ENCODE measurements at places on chromosomes 11 and 22. TPM values are rescaled to one million over a fixed set of nuclear protein-coding genes. Genes with fewer than 3 reads are reported as not detected.
A peak's percentile ranks its signal among the peaks of the same experiment; 100 is the strongest.

FOLR1 gene
- total RNA-seq, result not detected

GGTLC2 gene
- total RNA-seq, result not detected

ST14 gene
- not detected for total RNA-seq

GNAZ gene
- total RNA-seq, result 0.89 TPM

DDX25 gene
- 0.32 TPM for total RNA-seq

WBP2NL gene
- 4.3 TPM for total RNA-seq

GAS2L1 gene
- total RNA-seq, result 0.79 TPM

DNA sequence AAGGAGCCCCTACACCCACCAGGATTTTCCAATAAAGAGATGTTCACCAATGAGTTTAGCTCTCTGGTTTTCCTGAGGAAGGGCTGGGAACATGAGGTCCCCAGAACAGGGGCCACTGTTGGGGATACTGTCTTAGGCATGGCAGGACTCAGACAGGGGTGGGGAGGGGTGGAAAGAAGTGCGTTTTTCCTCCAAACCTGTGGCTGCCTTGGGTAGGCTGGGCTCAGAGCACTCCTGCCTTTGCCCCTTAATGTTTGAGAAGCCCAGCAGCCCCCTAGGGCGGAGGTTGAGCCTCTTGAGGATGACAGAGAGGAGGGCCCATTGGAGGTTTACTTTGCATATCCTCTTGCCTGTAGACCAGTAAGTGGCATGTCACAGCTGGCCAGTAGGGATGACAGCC lies 10.6 kb downstream of the MTFP1 start:
- no peak for DNase-seq

GRCh38 chr11:69803604-69804218 lies 15.5 kb downstream of the FGF3 start:
- no peak for DNase-seq

DNA sequence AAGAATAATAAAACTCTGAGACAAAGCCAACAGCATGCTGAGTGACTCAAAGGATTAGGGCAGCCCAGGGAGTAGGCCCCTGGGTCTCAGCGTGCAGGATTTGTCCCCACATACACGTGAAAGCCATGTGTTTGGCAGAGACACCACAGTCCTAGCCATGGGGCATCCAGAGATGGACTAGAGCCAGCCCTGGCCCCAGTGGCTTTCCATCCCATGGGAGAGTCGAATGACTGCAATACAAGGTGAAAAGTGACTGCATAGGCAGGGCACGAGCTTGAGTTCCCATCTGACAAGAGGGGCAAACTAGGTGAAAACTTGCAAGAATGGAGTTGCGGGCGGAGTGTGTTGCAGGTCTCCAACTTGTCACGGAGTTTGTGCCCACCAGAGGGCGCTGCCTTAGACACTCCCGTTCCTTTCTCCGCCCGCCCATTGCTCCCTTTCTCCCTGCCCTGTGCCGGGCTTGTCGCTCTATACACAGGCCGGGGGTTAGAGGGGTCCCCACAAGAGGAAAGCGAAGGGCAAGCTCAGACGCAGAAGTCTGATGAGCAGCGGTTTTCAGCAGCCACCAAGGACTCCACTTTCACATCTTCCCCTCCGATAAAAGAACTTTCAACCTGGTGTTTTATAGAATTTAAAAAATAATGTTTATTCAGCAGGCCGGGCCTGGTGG lies 24.2 kb downstream of the TSKU start:
- peak; percentile 75 for DNase-seq

- no peak for DNase-seq
These were observed 11.3 kb downstream of the MUC5B start for GRCh38 chr11:1234054-1234720.

DNA sequence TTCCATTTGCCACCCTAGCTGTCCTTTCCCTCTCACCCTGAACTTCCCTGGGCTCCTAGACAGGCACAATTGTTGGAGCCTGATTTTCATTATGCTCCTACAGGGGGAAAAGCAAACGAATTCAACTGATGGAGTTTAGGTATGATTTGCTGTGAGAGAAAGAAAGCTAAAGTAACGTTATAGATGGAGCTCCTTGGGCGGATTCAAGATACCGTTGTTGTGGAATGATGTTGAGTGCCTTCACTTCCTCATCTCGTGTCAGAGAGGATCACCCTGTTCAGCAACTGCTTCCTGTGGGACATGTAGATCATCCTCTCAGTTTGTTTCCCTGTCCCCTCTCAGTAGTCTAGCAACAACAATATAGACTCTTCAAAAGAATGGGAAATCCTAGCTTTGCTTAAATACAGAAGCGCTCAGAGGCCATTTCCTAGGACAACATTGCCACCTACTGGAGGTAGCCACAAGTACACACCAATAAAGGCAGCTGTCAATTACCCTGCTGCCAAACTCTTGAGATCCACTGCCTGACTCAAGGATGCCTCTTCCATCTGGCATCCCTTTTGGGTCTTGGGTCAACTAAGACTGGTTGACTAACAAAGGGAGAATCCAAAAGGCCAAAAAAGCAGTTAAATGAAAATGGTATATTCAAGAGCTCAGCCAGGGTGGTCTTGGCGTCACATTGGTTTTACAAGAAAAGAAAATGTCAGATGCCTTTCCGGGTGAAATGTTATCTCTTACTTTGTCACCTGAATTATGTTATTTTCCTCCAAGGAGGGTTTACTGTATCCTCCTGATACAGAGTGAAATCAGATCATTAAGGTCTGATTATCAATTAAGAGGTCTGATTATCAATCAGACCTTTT lies 13.5 kb upstream of the DTX4 start:
- DNase-seq, result peak; percentile 71

DNA sequence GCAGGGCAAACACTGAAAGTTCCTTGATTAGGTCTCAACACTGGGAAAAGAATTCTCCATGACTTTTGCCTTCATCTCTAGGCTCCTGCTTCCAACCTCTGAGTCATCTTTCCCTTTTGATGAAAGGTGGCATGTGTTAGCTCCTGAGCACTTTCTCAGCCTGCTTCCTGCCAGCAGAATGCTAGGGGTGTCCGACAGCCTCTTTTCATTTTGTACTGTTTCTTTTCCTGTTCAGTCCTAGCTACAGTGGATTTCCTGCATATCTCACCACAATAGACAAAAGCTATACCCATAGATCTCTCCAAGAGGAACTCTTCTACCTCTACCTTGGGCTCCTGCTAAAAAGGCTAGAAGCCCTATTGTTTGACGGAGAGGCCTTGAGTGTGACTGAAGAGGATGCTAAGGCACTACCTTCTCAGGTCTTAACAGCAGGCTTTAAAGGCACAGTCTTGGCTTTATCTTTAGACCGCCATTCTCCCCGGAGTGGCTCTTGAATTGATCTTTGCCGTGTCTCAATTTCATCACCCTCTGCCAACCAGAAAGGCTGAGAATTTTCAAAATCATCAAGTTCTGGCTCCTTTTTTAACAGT lies 145.5 kb downstream of the RBFOX2 start:
- DNase-seq, result no peak

DNA sequence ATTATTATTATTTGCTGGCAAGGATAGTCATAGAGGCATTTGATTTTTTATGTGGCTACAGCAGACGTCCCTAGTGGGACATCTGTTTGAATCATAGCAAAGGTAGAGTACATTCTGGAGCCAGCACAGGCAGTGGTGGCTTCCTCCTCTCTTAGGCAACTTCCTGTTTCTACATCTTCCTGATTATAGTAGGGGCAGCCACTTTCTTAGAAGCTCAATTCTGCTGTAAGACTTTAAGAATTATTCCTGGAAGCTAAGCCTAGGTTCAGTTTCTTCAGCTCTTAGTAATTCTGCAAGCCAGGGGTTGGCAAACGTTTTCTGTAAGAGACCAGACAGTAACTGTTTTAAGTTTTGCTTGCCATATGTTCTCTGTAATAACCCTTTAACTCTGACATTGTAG lies 129.3 kb upstream of the TENM4 start:
- no peak for DNase-seq

DNA sequence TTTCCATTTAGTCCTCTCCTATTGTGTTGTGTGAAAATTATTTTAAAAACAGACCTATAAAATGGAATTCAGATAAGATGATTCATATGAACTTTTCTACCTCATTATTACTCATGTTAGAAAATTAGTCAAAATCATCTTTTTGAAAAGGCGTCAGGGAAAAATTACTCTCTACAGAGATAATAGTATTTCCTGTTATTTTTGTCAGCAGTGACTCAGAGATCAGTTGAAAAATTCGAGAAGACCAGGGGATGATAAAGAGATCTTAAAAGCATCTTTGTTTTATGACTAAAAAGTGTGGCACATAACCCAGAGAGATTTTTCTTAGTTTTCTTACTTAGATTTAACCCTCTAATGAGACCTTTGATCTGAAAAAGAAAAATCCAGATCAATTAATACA lies 157.9 kb upstream of the CARD18 start:
- no peak for DNase-seq

DNA sequence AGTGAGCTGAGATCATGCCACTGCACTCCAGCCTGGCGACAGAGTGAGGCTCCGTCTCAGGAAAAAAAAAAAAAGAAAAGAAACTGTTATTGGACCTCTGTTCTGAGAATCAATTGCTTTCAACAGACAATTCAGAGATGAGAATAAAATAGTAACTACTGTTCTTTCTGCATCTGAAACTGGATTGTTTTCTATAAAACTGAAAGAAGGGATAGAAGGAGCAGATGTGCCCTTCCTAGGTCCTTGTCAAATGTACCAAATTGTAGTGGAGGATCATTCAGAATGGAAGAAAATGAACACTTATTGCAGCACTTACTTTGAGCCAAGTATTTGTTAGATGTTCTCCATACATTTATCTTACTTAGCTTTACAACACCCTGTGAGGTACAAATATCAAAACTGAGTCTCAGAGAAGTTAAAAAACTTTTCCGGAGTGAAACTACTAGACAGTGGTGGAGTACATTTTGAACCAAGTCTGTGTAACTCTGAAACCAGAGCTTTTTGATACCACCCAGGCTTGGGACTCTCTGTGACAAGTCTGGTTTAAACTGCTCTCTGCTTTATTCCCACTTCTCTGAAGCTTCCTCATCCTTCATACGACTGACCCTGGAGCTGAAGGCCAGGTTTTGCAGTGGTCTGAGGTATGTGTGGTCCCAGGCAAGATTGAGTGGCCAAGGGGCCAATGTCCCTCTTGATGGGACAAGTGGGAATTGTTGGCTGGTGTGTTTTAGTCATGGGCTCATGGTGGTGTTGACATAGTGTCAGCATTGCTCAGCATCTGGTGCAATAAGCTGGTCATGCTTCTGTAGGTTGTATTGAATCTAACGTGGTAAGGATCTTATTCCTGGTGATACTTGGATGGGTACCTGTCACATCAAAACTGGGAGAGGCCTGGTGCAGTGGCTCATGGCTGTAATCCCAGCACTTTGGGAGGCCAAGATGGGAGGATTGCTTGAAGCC lies 48.2 kb upstream of the CCDC134 start:
- DNase-seq, result no peak

DNA sequence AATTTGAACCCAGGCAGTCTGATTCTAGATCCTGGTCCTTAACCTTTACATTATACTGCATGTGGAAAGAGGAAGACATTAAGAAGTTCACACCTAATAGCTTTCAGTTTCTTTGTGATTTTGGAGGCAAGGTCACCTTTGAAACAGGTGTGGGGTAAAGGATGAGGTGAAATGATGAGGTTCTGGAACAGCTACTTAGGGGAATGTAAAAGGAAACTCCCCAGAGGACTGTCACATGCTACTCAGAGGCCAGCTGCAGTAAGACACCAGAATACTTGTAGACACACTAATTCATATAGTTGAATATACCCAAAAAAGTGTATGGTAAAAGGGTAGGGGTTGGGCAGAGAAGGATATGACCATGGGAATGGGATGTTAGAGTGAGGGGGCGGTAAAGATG lies 5.4 kb downstream of the APIP start:
- DNase-seq, result no peak

- DNase-seq, result no peak
These were observed 158.4 kb upstream of the NARS2 start for GRCh38 chr11:78733031-78733430.

DNA sequence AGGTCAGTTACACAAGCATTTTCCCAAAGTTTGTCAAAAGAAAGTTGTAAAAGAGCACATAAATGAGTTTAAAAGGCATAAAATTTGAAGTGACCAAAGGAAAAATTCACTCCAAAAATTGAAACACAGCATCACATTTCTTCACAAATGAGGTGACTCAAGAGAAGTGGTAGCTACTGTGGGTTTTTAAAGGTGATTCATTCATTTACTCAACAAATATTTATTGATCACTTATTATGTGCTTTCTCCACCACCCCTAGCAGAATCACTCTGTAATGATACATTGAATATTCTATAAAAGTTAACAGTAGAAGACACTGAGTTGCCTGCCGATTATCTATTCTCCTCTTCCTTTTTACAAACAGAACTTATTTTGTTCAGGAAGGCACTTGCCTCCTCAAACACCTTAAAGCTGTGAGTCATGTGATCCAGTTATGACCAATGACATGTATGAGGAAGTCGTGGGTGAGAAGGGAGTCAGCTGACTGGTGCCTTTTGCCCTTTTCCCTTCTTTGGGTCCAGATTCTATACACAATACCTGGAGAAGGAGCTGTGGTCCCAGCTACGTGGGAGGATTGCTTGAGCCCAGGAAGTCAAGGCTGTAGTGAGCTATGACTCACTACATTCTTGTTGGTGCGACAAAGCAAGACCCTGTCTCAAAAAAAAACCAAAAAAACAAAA lies 67.7 kb upstream of the CLNS1A start:
- peak; percentile 36 for DNase-seq

DNA sequence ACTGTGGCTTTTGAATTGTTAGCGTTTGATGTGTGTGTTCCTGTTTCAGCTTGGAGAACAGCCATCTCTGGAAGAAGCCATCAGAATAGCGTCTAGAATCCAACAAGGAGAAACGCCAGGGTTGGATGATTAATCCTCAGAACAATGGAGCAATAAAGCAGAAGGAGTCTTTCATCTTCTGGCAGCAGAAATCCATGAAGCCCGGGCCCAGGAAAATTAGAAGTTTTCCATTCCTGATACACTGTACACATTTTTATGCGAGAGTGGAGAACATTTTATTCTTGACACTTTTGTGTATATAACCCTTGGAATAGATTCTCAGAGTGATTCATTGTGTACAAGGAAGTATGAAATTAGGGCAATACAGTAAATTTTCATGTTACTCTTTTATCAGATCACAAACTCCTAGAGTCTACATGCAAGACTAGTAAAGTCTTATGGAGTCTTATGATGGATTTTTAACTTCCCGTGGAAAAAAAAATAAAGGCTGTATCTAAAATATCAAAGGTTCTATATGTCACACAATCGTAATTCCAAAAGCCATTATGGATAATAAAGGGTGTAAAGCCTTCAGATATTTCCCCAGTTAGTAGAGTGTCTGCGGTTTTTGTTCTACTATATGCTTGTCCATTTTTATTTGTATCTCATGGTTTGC lies 45.9 kb upstream of the WEE1 start:
- no peak for DNase-seq

DNA sequence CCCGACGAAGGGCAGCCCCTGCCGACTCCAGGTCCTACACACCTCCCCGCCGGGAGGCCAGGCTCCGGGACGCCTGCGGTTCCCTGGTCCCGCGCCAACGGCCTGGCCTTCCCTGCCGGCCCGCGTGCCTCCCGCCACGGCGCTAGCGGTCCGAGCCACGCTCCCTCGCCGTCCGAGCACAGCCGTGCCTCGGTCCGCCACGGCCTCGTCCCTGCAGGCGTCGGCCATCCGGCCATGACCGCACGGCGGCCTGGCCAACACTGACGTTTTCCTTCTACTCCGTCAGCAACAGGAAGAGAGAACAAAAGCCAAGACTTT lies 532 bp downstream of the EIF4G2 start:
- no peak for DNase-seq

GRCh38 chr22:19419464-19420178 lies 11.9 kb downstream of the HIRA start:
- peak; percentile 59 for DNase-seq
